NCI-H1436 treated with DMSO at 0.1 percent for 48 hours (cell line): ENCODE measurements at places on chromosomes 12 and 14.

GRCh38 chr12:49367381-49368239, at the start of gene SPATS2:
TSS of gene SPATS2 (plus strand) at chr12:49367462. CDS start at chr12:49461013, 93,551 bp downstream.
- DNase-seq, result no peak

DNA sequence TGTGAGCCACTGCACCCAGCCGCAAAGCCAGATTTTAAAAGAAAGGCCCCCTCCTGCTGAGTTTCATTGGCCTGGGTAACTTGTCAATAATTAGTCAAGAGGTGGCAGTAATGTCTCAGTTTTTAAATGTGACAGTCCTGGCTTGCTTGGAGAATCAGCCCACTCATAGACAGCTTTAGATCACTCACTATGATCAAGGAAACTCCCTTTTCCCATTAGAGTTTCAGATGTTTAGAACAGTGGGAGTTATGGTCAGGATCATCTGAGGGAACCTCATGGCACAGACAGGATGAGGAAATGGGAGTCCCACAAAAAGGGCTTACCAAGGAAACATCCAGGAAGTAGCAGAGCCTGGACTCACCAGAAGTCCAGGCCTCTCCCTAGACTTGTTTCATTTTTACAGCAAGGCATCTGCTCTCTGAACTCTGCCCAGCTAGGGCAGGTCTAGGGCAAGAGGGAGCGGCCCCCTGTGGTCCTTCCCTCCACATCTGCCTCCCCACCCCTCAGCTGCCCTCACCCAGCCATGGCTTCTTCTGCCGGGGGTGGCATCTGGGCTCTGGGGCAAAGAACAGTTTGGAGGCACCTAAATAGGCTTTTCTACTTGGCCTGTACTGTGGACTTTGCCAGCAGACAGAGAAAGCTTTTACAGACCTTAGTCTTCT, 11.2 kb downstream of the BCL2L14 start:
- DNase-seq, result no peak

DNA sequence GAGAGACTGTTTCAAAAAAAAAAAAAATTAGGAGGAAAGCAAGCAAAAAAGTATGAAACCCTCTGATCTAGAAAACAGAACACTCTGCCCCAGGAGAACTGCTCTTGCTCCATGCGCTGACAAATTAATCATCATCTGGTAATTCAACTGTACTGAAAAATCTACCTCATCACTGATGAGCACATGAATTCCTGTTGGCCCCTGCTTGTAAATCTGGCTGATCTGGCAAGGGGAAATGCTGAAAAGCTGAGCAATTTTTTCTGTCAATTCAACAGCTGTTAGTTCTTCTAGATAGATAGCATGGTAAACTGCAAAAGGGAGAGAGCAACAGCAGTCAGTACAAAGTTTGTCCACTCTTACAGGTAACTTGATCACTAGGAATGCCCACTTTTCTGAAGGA, 15.2 kb upstream of the CSRNP2 start:
- DNase-seq, result no peak

GRCh38 chr12:42564996-42565395, 24.6 kb downstream of the PRICKLE1 start:
- DNase-seq, result no peak

GRCh38 chr12:32036477-32037263, 70.0 kb upstream of the BICD1 start:
- DNase-seq, result no peak

DNA sequence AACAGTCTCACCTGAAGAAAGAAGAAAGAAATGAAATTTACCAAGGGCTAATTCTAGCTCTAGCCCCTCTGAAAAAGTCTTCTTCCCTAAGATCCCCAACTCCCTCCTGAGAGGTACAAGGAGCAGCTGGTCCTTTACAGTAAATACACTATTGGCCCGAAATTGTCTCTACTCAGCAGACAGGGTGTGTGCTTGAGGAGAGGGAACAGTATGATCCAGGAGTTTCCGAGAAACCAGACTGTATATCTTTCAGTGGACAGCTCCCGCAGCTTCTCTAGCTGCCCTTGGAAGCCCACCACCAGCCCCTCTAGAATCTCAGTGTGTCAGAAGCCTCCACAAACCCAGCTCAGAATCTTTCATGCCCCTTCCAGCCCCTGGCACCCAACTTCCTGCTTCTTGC, 8.1 kb downstream of the GPR84 start:
- DNase-seq, result no peak
